ENCODE measurements at places on chromosomes 11 and 22.

- no peak for DNase-seq
Measured at GRCh38 chr22:46593211-46593681, 26.9 kb upstream of the GRAMD4 start.

DNA sequence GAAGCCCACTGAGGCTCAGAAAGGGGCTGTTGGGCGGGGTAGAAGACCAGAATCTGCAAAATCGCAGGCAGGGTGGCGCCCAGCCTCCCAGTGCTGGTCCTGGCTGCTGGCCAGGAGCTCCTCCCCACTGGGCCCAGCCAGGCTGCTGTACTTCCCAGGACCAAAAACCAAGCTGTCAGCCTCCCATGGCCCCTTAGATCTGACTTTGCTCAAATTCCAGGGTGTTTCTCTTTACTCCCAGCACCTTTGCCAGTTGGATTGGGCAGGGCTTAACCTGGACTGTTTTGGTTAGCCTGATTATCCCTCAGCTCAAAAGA is 44.2 kb upstream of the WEE1 start:
- no peak for DNase-seq

DNA sequence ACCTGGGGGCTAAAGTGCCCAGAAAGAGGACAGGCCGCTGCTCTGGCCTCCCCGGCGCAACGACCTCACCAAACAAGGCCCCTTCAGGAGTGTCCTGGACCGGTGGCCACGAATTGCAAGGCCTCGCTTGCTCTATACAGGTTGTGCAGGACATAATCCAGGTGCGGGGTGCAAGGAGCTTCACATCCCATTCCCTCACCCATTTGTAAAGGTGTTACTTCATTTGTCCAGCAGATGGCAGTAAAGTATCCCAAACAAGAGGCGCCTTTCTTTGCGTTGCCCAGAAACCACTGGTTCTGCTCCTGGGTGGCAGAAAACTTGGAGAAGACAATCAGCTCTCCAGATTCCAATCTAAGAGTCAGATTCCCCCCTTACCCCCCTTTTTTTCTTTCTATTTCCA is 35.9 kb upstream of the PRDM11 start:
- no peak for DNase-seq

DNA sequence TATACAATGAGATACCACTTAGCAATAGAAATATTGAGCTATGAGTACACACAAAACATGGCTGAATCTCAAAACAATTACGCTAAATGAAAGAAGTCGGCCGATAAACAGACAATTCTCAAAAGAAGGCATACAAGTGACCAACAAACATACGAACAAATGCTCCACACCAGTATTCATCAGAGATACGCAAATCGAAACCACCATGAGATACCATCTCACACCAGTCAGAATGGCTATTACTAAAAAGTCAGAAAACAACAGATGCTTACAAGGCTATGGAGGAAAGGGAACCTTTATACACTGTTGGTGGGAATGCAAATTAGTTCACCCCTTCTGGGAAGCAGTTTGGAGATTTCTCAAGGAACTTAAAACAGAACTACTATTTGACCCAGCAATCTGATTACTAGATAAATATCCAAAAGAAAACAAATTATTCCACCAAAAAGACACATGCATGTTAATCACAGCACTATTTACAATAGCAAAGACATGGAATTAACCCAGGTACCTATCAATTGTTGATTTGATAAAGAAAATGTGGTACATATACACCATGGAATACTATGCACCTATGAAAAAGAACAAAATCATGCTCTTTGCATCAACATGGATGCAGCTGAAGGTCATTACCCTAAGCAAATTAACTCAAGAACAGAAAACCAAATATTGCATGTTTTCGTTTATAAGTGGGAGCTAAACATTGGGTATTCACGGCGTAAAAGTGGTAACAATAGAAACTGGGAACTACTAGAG is 90.9 kb upstream of the GRAMD1B start:
- no peak for DNase-seq

GRCh38 chr11:23353611-23354010 is 493.3 kb upstream of the CCDC179 start:
- no peak for DNase-seq

DNA sequence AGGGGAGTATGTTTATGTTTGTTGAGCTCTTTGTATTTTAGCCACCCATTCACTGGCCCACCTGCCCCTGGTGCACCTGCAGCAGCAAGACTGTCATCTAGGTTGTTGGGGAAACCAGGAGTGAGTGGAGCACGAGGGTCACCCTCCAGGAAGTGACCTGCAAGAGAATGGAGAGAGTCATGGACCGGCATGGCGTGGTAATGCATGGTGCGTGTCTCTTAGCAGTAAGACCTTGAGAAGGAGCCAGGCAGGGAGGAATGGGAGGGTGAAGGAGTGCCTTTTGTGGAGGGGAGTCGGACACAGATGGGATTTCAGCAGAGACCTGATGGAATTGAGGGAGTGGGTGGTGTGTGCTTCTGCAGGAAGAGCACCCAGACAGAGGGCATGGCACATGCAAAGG is 37.9 kb downstream of the KCNQ1 start:
- DNase-seq, result no peak

GRCh38 chr11:83070044-83070701 is 1.5 kb downstream of the RAB30 start:
- DNase-seq, result no peak

DNA sequence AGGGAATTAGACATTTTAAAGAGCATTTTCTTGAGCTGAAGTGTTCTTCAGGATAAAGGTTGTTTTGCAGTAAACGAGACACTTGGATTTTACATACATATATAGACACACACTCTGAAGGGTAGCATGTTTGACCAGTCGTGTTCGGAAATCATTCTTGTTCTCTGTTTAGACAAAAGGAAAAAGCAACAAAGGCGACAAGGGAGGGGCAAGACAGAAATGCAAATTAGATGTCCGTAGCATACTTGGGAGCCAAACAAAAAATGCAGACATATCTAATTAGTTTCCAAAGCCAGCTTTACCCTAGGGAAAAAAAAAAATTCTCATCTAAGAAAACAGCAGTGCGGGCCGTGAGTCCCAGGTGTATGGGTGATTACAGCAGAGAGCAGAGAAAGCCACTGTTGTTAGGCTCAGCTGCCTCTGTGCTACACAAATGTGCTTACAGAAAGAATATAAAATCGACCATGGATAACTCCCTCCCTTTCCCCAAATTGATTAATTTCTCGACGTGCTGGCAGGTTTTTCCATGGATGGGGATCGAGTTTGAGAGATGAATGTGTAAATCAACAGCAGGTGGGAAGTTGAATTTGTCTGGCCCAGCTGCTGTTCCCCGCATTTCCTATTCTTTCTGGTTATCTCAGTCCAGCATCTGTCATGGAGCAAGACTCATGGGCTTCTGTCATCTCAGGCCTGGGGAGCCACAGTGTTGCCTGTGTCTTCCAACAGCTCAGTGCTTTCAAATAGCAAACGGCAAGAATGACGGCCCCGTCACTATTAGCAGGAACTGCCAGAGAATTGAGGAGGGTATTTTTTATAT is 176.5 kb upstream of the TTC12 start:
- no peak for DNase-seq

GRCh38 chr11:3840004-3840869 is 522 bp downstream of the RHOG start:
- DNase-seq, result no peak

GRCh38 chr11:30257058-30257457 is 26.2 kb downstream of the FSHB start:
- DNase-seq, result no peak

GRCh38 chr11:34190192-34191139 is 85.0 kb downstream of the NAT10 start:
- no peak for DNase-seq

DNA sequence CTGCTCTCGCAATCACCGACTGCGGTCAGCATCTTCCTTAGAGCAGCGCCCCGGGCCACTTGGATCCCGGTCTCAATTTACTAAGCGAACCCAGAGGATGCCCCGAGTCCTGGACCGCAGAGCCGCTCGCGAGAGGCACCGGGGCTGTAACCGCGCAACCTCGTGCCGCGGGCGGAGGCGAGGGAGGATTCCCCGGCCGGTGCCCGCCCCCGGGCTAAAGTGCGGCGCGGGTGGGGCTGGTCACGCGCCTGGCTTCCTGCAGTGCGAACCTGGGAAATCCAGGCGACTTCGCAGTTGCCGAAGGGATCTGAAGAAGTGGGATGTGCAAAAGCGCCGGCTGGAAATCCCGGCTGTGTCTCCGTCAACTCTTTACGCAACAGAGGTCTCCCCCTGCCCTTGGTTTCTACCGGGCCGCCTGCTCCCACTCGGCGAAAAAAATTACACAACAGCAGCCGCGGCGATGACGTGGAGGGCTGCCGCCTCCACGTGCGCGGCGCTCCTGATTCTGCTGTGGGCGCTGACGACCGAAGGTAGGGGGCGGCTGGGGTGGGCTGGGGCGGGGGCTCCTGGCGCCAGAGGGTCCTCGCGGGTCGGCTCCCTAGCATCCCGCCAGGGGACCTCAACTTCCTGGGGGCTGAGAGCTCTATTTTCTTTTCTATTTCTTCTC is at the start of gene NCR3LG1:
TSS of gene NCR3LG1 (plus strand) at position 291 of the 667 bp plus-strand sequence. CDS start at position 461, 170 bp downstream.
- DNase-seq, result no peak

GRCh38 chr11:12628314-12628713 is 45.9 kb upstream of the TEAD1 start:
- no peak for DNase-seq

DNA sequence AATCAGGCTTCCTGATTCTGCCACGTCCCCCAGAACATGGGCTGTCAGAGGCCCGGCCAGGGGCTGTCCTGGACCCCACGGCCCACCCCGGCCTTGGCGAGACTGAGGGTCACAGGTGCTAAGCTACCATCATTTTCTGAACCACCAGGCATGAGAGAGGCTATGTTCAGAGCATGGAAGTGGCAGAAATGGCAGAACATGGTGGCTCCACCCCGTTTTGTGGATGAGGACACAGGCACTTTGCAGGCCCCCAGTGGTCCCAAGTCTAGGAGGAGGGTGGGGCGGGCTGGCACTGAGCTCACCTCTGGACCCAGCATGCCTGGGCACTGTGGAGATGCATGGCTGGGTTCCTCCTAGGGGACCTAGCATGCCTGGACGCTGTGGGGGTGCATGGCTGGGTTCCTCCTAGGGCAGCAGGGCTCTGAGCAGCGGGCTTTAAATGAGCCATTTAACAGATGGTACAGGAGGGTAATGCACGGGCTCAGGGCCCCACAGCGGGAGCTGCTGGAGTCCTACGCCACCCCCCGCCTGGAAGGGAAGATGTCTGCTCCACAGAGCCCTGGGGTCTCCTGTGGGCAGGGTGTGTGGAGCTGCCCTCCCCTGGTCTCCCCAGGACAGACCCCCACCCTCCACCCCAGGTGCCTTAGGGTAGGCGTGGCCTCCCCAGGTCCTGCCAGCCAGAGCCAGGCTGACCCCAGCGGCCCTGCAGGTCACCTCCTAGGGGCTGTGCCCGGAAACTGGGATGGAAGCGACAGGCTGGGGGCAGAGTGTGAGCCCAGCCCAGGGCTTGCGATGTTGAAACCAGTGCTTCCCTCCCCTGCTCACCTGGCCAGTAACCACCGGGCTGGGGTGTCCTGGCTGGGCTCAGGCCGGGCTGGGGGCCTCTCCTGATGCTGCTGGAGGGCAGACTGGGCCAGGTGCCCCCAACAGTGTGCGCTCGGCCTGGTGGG is 6.1 kb upstream of the MUC5AC start:
- DNase-seq, result no peak

GRCh38 chr11:18191376-18191775 is 18.7 kb downstream of the MRGPRX4 start:
- DNase-seq, result no peak

GRCh38 chr22:46708766-46709330 is 29.2 kb downstream of the CERK start:
- no peak for DNase-seq

DNA sequence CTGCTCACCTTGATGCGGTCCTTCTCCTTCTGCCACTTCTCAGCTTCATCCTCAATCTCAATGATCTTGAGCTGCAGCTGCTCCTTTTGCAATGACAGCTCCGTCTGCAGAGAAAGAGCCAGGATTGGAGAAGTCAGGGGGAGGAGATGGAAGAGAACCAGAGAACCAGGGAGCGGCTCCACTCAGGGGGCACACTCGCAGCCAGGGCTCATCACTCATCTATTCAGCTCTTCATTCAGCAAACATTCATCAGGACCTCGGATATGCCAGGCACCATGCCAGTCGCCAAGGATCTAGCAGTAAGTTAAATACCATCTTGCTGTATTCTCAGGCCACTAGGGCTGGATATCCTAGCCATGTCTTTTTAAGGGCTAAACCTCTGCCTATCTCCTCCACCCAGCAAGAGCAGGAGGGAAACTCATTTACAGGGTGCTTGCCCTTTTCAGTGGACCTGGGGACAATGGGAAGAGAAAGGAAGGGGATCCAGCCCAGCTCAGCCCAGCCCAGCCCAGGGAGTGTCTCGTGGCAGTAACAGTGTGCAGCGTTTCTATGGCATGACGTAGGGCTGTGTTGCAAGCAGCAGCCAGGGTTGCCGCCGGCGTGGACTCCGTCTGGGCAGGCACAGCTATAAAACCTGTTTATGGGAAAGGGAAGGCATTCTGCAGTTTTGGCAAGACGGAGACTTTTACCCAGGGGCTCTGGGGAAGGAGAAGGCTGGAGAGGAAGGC is 9.4 kb downstream of the TRIM29 start:
- DNase-seq, result no peak

DNA sequence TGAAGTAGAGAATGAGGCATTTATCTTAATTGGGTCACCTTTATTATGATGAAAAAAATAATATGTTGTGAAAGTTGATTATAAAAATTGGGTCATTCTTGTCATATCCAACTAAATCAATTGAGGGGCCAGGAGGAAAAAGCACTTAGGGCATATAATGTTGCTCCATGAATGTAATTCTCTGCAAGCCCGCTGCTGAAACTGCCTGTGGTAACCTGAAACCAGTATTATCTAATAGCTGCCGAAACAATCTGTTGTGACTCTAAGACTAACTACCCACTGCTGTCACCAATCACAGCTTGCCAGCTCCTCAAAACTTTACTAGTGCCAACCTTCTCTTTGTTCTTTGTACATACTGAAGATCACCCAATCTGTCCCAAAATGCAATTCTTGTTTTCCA is 115.8 kb downstream of the ATG16L2 start:
- no peak for DNase-seq

DNA sequence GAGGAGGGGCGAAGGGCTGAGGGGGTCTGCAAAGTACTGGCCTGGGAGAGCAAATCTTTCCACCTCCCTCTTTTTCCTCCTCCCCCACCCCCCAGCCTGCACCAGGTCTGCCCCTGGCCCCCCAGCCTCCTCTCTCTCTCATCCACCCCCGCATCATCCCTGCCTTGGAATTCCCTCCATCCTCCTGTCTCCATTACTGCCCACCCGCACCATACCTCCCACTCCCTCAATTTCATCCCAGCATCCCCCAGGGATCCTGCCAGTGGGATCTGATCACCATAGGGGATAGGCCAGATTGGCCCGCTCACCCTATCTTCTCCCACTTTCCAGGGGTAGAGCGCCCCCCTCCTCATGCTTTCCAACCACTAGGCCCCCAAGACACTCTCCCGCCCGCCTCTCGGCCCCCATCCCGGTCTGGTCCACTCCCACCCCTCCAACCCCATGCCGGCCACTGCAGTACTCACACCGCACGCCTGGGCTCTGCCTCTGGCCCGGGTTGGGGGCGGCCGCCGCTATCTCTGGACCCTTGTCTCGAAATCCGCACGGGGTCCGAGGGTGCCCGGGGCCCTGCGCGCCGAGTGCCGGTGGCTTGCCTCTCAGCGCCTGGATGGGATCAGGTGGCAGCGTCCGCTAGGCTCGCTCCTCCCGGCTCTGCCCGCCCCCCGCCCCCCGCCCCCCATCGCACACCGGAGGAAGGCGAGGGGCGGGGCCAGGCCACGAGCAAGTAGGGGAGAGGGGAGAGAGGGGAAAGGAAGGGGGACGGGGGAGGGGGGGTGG is at the start of gene GAL3ST3:
TSS of gene GAL3ST3 (minus strand) at position 615 of the 777 bp plus-strand sequence. CDS start 3,746 bp downstream, outside the sequence.
- DNase-seq, result no peak

All from GOT3 (cell line).